ENCODE measurements at places on chromosomes 12 and 14. TPM values are rescaled to one million over a fixed set of nuclear protein-coding genes. Genes with fewer than 3 reads are reported as not detected.

DNA sequence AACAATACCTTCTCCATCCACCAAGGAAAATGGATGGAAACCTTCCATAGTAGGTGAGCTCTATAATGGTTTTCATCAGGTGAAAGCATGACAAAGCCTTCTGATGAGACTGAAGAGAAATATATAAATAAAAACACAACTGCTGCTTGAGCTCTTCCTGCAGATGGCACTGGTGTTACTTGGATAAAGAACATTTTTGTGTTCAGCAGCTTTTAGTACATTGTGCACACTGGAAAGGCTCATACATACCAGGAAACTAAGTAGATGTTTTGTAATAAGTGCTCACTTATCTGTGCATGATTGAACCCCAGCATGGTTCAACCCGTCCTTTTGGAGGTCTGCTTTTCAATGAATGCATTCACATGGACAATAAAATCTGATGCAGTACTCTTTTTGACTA is 357.3 kb upstream of the MIS18BP1 start:
- H3K4me1 ChIP-seq = no peaks in the 10 kb centered on the region
- no peak overlapping the region for H3K27ac ChIP-seq
- no peaks in the 10 kb centered on the region for H3K27me3 ChIP-seq
- no peak overlapping the region for H3K4me3 ChIP-seq
- no peaks in the 10 kb centered on the region for H3K36me3 ChIP-seq

DNA sequence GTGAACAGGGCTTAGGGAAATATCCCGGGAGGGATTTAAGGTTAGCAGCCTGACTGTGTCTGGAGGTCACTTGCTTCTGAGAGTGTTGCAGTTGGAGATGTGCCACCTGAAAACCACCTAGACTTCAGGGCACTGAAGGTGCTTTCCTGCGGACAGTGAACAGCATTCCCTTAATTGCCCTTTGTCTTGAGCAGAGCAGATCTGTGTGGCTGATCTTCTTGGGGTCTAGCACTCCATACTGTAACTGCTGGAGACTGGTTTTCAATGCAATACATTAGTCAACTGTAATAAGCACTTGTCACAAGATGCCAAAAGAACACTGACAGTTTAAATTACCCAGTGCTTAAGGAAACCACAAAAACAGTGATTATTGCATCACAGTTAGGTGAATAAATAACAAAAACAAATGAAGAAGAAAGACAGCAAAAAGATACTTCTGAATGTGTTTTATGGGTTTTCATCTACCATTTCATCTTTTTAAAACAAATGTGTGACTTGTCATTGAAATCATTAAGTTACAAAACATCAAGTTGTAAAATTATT is 111.8 kb downstream of the PRIMA1 start:
- H3K4me1 ChIP-seq = no peaks in the 10 kb centered on the region
- no peak overlapping the region for H3K27ac ChIP-seq

DNA sequence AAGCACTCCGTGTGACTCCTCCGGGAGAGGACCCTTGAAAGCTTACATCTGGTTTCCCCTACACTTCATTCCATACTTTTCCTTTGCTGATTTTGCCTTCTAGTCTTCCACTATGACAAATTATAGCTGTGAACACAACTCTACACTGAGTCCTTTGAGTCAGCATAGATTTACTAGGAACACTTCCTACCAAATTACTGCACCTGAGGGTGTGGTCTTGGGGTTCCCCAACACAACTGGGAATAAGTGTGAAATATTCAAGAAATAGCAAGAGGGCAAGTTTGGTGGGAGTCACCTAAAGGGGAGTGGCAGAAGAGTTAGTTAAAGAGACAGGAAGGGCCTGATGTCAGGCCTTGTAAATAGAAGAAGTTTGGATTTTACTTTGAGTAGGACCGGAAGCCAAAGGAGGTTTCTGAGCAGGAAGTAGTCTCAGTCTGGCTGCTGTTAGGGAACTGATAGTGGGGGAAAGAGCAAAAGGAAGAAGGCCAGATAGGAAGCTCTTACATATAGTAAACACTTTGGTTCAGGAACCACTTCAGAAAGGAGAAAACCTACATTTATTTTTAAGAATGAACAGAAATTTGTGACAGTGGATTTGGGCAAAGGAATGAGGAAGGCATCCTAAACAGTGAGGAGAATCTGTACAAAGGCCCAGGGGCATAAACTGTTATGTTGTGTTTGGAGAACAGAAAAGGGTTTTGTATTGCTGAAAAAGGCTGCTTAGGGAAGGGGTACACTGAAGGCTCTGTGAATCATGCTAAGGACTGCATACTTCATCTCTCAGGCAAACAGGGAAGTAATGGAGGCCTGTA is 14.2 kb downstream of the SEL1L start:
- DNase-seq = peak; percentile 58
- no peak overlapping the region for H3K4me3 ChIP-seq
- peaks cover 12% of the 10 kb centered on the region for H3K4me1 ChIP-seq
- peaks cover 4% of the 10 kb centered on the region for H3K36me3 ChIP-seq
- H3K27me3 ChIP-seq = no peaks in the 10 kb centered on the region

DNA sequence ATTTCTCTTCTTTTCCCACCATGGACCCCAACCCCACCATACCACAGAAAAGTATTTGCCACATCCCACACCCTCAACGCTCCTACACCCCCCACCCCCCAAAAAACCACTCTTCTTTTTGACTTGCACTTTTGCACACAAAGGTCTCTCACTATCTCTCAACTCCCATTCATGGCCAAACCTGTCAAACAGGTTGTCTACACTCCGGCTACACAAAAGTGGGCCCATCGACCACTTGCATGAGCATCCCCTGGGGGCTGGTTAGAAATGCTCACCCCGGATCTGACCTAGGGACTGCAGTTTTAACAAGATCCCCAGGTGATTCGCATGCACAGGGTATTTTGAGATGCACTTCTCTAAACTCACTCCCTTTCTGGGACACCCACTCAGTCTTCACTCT is 248.2 kb downstream of the DPF3 start:
- no peak overlapping the region for H3K27ac ChIP-seq
- no peaks in the 10 kb centered on the region for H3K27me3 ChIP-seq
- H3K4me3 ChIP-seq = no peak overlapping the region
- H3K4me1 ChIP-seq = peaks cover 46% of the 10 kb centered on the region

CRACR2A gene
- polyA plus RNA-seq = 4.4 TPM

RND1 gene
- polyA plus RNA-seq = 5.2 TPM

MYO1H gene
- not detected for polyA plus RNA-seq

ANKRD33 gene
- polyA plus RNA-seq = 0.92 TPM

- no peak overlapping the region for H3K27ac ChIP-seq
- H3K4me3 ChIP-seq = no peak overlapping the region
- peaks cover 9% of the 10 kb centered on the region for H3K27me3 ChIP-seq
- H3K4me1 ChIP-seq = no peaks in the 10 kb centered on the region
- H3K36me3 ChIP-seq = no peaks in the 10 kb centered on the region
- peak; percentile 67 for DNase-seq
Measured at GRCh38 chr12:39272871-39273655, 169.9 kb downstream of the KIF21A start.

EPYC gene
- 0.06 TPM for polyA plus RNA-seq
